ENCODE measurements at places on chromosomes 2 and 18.

DNA sequence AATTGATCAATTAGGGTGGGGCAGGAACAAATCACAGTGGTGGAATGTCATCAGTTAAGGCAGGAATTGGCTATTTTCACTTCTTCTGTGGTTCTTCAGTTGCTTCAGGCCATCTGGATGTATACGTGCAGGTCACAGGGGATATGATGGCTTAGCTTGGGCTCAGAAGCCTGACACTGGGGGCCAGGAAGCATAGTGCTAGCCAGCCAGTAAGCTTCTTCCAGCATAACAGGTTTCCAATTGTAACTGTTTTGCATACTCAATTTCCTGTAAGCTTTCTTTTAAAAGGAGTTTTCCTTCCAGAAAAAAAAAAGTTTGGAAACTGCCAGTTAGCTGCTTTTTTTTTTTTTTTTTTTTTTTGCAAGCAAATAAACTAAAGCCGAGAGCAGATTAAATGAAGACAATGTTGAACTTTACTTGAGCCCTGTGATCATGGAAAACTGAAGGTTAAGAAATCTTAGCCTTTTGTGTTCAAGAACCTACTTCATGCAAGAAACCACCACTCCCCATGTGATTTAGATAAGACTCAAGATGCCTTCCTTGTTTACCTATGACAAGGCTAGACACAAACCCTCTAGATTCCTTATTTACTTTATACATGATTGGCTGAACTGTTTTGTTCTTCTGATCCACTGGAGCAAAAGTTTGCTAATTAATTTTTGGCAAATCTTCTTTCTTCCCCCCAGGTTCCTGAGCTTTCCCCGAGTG, 126.9 kb upstream of the LINC00305 start:
- no peak for DNase-seq

GRCh38 chr18:55244546-55244945, 285.3 kb upstream of the CCDC68 start:
- DNase-seq, result no peak

DNA sequence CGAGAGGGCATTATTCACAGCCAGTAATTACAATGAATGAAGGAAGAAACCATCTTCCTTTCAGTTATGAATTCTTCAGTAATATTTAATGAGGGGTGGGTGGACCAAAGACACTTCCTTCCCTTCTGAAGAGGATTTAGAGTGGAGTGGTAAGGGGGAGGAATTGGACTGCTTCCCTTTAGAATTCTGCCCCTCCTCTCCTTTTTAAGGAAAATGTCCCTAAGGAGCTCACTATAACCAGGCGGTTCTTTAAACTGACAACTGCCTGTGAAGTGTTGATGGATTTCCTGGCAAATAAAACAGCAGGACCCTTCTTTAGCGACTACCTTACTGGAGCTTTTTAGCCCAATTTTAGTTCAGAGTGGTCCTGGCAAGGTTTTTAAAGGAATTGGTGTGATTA, 86.4 kb downstream of the LIMS1 start:
- no peak for DNase-seq

GRCh38 chr2:15273452-15273851, 287.7 kb downstream of the NBAS start:
- no peak for DNase-seq

DNA sequence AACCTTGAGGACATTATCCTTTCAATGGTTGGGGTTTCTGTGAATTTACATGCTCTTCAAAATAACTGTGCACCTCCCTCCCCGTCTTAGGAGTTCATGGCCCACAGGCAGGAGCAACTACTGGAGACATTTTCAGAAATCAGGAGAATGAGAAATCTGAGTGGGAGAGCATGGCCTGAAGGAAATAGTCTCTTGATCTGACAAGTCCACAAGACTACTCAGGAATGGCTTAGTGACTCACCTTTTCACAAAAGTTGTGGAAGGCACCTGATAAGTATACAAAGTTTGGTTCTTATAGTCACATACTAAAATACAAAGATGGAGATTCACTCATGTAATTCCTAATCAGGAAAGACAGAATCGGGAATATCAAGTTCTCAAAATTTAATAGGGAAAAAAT, 83.6 kb upstream of the NCKAP5 start:
- DNase-seq, result no peak

- no peak for DNase-seq
These were observed 964.9 kb upstream of the KLHL29 start for GRCh38 chr2:22420076-22420475.

- DNase-seq, result no peak
These were observed 42.2 kb downstream of the SCN2A start for GRCh38 chr2:165281387-165281786.

DNA sequence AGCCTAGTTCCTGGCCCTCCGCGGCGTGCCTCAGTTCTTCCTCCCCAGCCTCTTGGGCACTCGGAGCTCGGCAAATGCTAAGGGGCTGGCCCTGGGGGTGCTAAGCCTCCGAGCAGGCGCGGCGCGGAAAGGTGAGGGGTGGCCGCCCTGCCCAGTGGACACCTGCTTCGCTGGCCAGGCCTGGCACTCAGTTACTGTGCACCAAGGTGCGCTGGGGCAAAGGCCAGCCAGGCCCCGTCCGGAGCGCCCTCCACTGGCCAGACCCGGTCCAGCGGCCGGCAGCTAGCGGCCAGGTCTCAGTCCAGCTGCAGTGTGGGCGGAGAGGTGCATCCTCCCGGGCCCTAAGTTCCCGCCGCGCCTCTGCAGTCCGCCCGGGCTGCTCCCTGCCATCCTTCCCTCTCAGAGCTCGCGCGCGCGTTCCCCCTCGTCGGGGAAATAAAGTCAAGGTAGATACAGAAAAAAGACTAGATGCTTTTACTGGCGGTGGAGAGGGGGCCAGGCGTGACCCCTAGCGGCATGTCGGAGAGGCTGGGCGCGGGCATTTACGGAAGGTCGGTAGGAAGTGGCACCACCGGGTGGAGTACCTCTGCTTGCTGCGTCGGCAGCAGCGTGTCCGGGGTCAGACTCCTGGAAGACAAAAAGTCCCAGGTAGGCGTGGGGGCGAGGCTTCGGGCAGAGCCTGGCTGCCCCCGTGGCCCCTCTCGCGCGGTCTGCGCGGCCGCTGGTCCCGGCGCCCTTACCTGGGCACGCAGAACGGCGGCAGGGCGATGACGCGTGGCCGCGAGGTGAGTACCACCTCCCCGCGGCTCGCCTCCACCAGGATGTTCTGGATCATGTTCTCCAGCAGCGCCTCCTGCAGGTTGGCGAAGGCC, 9.4 kb upstream of the CRYBA2 start:
- DNase-seq, result no peak

- no peak for DNase-seq
These were observed 72.1 kb downstream of the CAMKMT start for GRCh38 chr2:44433895-44434294.

- no peak for DNase-seq
These were observed 13.6 kb upstream of the PELI1 start for GRCh38 chr2:64157792-64158191.

DNA sequence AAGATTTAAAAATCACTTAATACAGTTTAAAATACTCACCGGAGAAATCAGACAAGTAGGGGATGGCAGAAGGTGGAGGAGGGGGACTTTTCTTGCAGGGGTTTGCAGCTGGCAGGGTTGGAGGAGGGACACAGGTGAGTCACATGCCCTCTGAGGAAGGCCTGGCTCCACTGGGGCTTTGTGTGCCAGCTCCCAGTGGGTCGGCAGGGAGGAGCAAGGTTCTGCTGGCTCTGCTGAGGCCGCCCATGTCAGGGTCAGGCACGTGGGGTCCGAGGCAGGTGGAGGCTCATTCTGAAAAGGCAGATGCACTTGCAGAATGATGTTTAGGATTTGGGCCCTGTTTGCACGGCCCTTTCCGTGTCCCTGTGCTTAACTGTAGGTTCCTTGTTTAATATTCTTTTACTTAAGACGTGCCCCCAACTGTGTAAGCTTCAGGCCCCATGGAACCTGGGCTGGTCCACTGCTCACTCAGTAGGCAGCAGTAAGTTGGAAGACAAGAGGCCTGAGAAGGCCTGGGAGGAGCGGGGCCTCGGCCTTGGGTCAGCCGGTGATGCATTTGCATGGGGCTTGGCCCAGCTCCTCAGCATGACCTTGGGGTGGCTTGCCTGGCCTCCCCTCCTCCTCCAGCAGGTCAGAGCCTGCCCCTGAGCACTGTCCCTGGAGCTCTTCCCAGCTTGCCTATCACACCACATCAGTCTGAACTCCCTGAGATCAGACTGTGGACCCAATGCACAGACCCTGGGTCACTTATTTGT, 141.0 kb downstream of the GLI2 start:
- DNase-seq, result no peak

DNA sequence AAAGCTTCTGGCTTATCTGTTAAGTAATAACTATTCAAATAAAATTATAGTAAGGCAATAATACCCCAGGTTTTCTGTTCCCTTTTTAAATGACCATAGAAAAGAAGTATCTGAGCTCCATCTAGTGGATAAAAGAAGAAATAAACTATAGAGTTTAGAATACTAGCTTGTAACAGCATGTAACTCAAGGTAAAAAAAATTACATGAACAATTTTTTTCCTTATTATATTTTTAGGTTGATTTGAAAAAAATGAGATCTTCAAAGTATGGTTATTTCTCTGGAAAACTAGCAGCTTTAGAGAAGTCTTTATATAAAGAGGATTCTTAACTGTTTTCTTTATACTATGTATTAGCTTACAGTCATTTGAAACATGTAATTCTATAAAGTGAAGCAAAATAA, 58.1 kb downstream of the NCKAP1 start:
- no peak for DNase-seq

DNA sequence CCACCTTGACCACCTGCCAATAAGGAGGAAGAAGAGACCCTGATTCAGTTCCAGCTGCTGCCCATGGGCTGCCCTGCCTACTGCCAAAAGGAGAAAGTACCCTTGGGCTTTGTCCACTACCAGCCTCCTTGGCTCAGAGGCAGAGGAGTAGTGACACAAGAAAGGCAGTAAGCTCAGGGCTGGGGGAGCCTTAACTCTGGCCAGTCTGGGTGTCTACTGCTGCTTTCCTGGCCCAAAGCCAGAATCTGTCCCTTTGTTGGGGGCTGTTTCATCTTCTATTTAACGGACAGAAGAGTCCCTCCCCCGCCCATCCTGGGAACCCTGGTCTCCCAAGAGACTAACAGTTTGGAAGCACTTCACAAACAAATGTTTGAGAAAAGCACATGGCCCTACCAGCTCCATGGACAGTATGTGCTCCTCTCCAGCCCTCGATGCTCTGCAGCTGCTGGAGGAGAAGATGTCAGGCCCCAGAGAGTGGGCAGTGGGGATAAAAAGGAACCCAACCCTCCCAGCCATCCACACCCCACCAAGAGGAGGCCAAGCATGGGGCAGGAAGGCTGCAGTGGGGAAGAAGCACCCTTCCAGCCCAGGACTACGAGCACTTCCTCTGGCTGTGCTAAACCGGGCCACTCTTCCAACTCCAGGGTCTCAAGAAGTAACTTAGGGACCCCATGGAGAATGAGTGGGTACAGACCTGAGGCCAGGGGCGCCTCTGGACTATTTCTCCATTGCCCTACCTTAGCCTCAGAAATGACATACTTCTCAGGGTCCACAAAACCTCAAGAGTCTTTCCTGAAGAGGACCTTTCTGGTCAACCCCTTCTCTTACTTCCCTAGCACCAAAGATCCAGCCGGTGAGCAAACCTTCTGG, 1.2 kb downstream of the ATG9A start:
- DNase-seq, result no peak

DNA sequence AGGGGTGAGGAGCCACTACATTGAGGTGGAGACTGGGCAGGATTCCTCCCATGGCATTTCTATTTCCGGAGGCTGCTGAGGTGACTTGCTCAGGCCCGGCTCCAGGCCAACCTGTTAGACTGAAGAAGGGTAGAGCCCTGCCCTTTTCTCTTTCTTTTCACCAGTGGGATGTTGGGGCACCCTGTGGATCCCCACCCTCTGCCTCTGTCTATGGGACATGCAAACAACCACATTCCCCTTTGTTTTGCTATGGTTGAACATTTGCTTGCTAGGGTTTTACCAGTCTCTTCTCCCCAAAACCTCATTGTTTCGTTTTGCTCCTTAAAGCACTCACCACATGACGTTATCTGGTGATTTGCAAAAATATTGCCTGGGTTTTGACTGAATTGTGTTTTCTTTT, 183.3 kb downstream of the ARL4C start:
- DNase-seq, result no peak

DNA sequence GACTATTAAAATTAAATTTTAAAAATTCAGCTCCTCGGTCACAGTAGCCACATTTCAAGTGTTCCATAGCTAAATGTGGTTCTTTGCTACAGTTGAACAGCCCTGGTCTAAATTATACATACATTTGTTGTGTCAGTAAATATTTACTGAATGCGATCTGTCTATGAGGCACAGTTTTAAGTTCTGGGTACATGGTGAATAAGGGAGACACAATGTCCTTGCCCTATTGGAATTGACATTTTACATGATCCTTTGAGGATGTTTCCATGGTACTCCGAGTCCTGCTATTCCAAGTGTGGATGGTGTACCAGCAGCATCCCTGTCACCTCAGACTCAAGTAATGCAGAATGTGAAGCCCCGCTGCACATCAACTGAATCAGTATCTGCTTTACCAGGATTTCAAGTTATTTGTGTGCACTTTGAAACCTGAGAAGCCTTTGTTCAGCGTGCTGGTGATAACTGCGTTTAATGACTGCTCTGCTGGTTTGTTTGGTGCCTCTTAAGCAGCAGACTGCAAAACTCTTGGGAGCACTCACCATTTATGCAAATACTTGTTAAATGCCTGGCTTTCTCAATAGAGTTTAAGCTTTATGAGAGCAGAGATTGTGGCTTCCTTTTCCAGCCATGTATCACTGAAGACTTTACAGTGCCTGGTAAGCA, 1.5 kb downstream of the GALNT1 start:
- no peak for DNase-seq

GRCh38 chr2:152606081-152606480, 111.2 kb downstream of the PRPF40A start:
- DNase-seq, result no peak

DNA sequence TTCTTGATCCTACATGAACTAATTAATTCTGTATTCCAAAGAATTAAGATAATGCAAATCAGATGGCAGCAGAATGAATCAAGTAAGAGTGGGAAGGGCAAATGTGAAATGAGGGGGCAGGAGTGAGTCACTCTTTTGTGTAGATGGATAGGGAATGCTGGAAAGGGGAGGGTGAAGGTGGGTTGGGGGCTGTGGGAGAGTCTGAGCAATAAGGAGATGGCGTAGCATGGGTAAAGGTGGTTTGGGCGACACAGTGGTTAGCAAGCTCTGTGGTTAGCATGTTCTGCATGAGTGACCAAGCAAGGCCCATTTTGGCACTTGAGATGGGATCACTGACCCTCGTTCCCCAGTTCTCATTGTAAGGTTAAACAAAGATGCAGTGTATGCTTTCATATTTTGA, 20.4 kb downstream of the GPD2 start:
- no peak for DNase-seq

DNA sequence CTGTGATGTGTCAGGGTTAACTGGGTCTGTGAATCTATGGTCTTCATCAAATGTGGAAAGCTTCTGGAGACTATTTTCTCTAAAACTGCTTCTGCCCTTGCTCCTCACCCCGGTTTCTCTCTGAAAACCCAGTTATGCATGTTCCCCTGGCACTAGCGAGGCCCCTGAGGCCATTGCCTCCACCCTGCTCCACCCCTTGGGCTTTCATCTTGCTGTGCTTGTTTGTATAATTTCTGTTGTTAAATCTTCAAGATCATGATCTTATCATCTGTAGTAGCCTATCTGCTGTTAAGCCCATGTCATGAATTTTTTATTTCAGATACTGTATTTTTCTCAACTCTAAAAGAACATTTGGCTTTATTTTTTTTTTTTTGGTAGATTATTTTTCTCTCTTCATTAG, 14.9 kb upstream of the ANO7 start:
- DNase-seq, result no peak

GRCh38 chr2:112163541-112163981, 25.4 kb downstream of the FBLN7 start:
- DNase-seq, result no peak
